ENCODE measurements at places on chromosomes 3 and 15. TPM values are rescaled to one million over a fixed set of nuclear protein-coding genes. Genes with fewer than 3 reads are reported as not detected.

DNA sequence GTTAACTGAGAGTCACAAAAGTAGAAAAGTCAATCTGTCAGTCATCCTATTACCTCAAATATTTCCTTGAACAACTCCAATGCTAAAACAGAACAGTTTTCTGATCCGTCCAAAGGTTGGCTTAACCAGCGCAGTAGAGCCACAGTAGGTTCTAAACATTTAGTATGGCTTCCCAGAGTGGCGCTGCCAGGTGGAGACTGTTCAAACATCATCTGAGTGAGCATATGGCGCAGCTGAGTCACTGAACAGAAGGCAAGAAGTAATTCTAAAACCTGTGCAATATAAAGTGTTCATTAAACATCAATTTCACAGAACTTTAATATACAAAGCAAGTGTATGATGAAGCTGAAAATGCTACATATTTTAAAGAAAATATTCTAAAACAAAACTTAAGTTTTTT is 19.9 kb downstream of the CIP2A start:
- no peak for DNase-seq

SEC22A gene
- 62.2 TPM for total RNA-seq

DNA sequence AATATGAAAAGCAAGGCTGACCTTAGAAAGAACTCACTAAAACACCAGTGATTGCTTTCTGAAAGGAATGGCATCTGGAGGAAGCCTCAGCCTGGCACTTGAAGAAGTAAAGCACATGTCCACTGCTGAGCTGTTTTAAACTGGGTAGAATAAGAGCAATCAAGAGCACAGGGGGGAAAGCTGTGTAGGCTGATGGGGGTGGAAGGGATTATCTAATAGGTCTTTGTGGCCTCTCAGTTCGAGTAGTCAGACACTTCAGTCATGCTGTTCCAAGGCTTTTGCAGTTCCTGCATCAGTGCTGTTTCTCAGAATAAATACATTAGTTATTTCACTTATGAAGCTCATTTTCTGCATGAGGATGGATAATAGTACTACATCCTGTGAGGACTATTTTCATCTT is 22.6 kb downstream of the CCDC191 start:
- DNase-seq = no peak

DNA sequence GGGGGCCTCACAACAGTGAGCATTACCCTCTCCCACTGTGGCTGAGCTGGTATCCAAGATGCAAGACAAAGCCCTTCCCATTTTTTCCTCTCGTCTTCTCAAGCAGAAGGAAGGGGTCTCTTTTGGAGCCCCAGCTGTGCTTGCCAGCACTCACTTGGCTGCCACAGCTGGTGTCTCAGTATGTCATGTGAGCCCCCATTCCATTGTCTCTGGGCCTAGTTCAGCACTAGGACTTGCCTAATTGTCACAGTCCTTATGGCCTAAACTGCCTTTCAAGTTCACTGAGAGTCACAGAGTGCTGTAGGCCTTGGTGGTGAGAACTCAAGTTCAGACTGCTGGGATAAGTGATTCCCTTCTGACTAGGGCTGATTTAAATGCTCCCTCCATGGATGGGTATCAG is 89.8 kb downstream of the ARHGEF26 start:
- no peak for DNase-seq

GRCh38 chr15:90750186-90750585 is 33.0 kb downstream of the BLM start:
- no peak for DNase-seq

IMPDH2 gene
- total RNA-seq = 190 TPM

GRCh38 chr15:76258460-76258859 is 52.8 kb downstream of the ETFA start:
- DNase-seq = no peak

DNA sequence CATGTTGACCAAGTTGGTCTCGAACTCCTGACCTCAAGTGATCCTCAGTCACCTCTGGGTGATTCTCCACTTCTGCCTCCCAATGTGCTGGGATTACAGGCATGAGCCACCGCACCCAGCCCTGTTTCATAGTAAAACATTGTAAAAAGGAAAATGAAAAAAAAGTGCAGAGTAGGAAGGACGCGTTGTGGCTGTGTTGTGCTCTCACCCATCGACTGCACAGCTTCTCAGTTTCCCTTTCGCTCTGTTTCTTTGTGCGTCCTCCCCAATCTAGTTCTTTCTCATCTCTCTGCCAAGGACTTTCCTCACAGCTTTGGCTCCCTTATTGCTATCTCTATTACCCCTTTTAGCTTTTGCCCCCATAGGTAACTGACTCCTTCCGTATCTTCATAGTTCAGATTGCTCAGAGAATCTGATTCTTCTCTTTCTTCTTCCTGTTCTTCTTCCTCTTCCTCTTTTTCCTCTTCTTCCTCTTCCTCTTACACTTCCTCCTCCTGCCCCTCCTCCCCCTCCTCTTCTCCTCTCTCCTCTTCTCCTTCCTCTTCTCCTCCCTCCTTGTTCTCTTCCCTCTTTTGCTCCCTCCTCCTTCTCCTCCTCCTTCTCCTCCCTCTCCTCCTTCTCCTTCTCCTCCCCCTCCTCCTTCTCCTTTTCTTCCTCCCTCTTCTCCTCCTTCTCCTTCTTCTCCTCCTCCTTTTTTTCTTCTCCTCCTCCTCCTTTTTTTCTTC is 81.1 kb upstream of the VGLL4 start:
- no peak for DNase-seq

GRCh38 chr15:58987036-58987435 is 427 bp upstream of the RNF111 start:
- no peak for DNase-seq

GRCh38 chr15:36797128-36797527 is 217.7 kb downstream of the CDIN1 start:
- no peak for DNase-seq

PTPN23 gene
- 17.5 TPM for total RNA-seq

DNAH1 gene
- total RNA-seq = 1.6 TPM

DNA sequence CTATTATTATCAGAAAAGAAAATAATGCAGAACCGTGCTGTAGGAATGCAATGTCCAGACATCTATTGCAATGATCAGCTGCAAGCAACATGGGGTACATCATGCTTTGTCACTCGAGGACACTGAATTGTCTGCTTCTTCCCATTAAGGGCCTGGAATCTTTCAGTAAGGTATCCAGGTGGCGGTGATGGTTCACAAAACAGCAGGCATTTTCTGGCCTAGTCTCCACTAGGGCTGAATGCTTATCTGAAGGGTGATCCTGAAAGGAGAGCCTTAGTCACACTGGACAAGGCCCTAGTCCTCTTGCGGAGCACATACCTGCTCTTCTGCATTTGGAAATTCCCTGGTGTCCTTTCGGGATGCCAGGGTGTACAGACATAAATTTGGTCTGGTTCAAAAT is 21.2 kb downstream of the ITPR1 start:
- DNase-seq = no peak

DNA sequence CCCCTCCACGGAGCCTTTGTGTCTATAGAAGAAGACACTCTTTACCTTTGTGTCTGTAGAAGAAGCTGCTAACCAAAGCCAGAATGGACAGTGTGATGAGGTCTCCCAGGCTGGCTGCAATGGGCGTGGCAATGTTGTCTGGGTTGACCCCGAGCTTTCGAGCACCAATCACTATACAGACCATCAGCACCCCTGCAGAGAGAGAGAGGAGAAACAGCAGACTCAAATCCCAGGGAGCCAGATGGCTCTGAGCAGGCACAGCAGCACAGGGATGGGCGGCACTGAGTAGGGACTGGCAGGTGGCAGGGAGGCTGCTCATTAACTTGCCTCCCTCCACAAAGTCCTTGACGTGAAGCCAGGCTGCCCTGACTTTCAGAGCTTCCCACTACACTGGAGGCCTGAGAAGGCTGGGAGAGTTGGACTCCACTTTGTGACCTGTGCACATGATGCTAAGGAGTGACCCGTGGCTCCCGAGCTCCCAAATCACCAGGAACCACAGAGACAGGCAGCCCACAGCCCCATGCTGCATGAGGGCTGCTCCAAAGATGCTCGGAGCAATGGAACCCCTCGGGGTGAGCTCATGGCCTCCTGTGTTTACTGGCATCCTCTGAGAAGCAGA is 53.9 kb downstream of the ROPN1B start:
- no peak for DNase-seq

SUCLG2 gene
- 9.7 TPM for total RNA-seq

Measured in occipital lobe (tissue), 3 donors.